ENCODE measurements at places on chromosomes 12 and 14. TPM values are rescaled to one million over a fixed set of nuclear protein-coding genes. Genes with fewer than 3 reads are reported as not detected.

Gene CAPS2
- 2.6 TPM for polyA plus RNA-seq

GRCh38 chr14:61493239-61493638 is 171.9 kb downstream of the PRKCH start:
- no peak for DNase-seq

Gene MYO1H
- polyA plus RNA-seq = not detected

DNA sequence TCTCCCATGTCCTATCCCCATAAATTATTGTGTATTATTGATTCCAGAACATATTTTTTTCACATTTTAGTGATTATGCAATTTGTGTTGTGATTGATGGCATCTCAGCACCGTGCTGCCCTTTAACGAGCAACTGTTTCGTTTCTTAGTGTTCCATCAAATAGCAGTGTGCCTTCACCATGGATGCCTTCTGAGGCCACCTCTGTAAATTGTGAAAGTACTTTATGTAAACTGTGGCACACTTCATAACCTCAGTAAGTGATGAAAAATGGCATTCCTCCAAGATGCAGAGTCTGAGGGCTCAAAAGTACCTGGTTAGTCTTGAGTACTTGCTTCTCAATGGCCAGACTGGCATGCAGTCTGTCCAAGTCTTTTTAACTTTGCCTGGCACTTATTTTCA is 8.2 kb downstream of the CHST11 start:
- no peak for DNase-seq

GRCh38 chr12:103558879-103559278 is 28.2 kb upstream of the STAB2 start:
- DNase-seq = no peak

GRCh38 chr12:7327918-7328317 is 24.0 kb downstream of the ACSM4 start:
- DNase-seq = peak; percentile 7

DNA sequence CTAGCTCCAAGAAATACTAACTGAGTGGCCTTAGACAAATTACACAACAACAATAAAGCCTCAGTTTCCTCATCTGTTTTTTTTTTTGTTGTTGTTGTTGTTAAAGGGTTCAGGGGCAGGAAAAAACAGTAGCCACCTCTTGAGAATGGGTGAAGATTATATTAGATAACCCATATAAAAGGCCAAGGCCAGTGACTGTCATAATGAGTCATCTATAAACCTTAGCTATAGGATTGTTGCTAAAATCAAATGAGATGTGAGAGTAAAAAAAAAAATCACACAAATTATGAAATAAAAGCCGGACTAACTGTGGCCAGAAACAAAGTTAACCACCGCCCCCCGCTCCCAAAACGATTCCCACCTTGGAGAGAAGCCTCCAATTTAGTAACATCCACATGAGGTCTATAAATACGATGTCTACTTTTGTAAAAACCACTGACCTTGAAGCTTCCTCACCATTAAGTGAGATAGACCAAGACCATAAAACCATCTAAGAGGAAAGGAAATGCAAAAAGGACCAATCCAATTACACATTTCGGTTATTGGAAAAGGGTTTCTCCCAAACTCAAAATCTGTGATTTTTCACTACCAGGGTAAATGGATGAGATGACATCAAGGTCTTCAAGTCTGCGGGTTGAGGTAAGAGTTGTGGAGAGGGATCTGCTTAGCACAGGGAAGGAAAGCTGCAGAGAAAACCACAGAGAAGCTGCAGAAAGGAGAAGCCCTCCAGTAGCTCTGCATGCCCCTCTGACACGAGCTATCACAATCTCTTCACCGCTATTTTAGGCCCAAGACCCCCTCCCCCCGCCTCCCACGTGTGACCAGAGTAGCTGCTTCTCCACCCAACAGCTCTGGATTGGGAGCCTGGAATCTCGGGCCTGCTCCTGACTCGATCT is 1.0 kb downstream of the NAA25 start:
- DNase-seq = peak; percentile 36

DNA sequence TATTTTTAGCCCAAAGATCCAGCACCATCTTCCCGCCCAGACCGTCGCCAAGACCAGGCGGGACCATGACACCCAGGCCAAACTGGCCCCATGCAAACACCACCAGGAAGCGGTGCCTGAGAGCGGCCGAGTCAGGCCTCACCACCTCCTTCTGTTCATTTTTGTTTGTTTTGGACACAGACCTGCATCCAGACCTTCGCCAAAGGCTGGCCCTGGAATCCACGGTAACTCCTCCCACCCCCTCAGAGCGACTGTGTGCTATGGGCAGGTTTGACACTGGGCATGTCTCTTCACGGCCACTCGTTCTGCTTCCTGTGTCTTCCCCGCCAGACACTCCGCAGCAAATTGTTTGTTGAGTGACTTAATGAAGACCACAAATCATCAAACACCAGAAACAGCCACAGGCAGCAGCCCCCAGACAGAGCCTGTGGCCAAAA is 47.1 kb downstream of the NCOR2 start:
- DNase-seq = peak; percentile 76

Gene NELL2
- 0.07 TPM for polyA plus RNA-seq

Gene KRT6B
- not detected for polyA plus RNA-seq

Gene WDR89
- polyA plus RNA-seq = 15.1 TPM

- no peak for DNase-seq
These were observed 4.3 kb upstream of the CCDC175 start for GRCh38 chr14:59580911-59581310.

GRCh38 chr14:54256156-54256555 is 140.7 kb upstream of the CDKN3 start:
- no peak for DNase-seq

DNA sequence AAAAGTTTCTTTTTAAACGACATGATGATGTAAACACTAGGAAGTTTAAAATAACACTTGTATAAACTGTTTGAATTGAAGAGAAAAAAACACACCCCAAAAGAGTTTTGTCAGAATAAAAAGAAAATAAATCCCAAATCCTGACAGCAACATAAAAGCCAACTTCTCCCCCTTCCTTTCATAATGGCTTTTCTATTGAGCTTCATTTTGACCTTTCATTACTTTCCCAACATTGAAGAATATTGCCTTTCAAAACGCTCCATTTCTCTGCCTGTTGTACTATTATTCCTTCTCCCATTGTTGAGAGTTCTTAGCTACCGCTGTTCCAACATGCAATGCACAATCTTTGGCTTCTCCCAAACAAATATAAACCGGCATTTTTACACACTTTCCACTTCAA is 448.5 kb downstream of the BCAT1 start:
- no peak for DNase-seq

DNA sequence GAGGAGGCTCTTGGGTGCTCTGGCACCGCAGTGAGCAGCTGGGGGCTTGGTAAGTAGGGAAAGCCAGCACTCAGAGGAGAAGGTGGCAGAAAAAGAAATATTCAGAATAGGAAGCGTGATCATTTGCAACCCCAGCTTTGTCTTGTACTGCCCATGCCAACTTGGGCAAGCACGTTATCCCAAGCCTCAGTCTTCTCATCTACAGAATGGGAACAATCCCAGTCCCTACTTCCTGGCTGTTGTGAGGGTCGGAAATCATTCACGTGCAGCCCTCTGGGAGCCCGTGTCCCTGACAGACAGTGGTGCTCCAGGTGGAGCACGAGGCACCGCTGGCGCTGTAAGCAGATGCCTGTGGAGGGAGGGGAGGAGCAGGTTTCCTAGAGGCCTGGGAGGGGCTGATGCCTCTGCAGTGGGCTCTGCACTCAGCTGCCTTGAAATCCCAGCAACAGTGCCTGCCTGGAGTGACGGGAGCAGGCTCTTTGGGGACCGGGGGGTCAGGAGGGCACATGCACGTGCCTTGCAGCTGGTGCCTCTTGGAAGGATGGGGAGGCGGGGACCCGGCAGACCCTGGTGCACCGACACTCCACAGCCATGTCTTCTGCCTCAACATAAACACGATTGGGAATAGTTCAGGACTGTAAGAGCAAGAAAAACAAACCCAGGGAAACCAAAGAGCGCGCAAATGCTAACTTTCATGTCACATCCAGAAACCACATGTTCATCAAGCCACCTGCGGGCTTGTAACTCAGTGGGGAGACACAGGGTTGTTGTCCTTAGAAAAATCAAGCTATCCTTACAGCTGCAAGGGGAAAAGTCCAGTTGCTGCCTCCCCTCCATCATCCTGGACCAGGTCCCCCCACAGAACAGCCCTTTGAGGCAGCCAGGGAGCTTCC is 86.5 kb upstream of the DIO3 start:
- DNase-seq = no peak

Gene TMEM52B
- 0.05 TPM for polyA plus RNA-seq

Gene OAS2
- not detected for polyA plus RNA-seq

- no peak for DNase-seq
These were observed 106.2 kb downstream of the UNC79 start for GRCh38 chr14:93536945-93537344.
